HepG2 (cell line): ENCODE measurements at places on chromosomes 16 and 17.

DNA sequence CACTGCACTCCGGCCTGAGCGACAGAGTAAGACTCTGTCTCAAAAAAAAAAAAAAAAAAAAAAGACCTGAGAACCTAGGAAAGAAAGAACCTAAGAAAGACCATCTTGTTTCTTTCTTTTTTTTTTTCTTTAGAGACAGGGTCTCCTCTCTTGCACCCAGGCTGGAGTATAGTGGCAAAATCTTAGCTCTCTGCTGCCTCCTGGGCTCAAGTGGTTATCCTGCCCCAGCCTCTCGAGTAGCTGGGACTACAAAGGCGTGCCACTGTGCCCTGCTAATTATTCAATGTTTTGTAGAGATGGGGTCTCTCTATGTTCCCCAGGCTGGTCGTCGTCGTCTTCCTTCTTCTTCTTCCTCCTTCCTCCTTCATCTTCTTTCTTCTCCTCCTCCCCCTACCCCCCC lies 7.8 kb upstream of the BIRC5 start:
- DNase-seq: no peak

DNA sequence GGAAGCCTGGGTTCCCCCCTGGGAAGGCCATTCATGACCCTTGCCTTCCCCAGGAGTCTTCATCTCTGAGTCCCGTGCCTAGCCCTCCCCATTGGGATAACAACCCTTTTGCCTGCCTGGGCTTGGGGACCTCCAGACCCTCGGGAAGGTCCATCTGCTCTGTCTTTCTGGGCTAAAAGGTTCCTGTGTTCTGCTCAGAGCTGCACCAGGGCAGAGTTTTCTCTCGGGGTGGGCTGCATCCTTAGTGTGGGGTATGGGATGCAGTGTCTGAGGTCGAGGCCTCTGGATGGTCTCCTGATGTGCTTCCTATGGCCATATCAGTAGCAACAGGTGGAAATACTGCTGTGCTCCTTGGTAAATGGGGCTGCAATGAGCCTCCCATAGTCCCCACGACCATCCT lies 22.9 kb upstream of the PLLP start:
- no peak for DNase-seq

DNA sequence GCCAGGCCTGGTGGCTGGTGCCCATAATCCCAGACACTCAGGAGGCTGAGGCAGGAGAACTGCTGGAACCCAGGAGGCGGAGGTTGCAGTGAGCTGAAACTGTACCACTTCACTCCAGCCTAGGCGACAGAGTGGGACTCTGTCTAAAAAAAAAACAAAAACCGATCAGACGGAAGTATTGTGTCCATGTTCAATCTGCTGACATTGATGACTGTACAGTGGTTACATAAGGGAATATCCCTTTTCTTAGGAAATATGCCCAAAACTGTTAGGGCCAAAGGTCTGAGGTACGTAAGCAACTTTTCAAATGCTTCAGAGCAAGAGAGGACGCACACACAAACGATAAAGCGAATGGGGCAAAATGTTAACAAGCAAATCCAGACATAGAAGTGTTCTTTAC lies 69.8 kb upstream of the DNAH17 start:
- DNase-seq: no peak

DNA sequence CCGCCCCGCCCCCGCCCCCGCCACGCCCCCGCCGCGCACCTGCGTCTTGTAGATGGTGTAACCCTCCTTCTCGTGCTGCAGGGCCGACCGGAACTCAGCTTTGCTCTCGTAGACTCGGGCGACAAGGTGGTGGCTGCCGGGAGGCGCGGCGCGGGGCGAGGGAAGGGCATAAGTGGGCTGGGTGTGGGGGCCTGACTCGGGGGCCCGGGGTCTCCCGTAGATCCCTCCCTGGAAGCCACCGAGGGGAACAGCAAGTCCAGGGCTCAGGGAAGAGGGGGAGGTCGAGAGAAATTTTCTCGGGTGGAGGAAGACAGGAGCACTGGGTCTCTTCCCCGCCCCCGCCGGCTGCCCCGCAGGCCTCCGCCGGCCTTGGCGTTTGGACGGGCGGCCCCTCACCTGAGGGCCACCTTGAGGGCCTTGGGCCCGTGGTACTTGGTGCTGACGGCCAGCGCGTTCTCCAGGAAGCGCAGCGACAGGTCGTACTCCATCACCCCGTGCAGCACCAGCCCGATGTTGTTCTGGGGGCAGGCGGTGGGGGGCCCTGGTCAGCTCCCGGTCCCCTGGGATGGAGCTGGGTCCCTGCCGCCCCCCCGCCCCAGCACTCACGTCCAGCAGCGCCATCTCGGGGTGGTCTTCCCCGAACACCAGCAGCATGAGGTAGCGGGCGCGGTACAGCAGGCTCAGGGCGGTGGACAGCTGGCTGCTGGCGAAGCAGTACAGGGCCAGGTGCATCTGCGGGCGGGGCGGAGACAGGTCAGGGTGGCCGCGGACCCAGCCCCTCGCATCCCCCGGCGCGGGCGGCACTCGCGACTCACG lies 19.4 kb downstream of the CLUH start:
- DNase-seq: no peak
